ENCODE measurements at places on chromosomes 3 and 15.
A peak's percentile ranks its signal among the peaks of the same experiment; 100 is the strongest.

DNA sequence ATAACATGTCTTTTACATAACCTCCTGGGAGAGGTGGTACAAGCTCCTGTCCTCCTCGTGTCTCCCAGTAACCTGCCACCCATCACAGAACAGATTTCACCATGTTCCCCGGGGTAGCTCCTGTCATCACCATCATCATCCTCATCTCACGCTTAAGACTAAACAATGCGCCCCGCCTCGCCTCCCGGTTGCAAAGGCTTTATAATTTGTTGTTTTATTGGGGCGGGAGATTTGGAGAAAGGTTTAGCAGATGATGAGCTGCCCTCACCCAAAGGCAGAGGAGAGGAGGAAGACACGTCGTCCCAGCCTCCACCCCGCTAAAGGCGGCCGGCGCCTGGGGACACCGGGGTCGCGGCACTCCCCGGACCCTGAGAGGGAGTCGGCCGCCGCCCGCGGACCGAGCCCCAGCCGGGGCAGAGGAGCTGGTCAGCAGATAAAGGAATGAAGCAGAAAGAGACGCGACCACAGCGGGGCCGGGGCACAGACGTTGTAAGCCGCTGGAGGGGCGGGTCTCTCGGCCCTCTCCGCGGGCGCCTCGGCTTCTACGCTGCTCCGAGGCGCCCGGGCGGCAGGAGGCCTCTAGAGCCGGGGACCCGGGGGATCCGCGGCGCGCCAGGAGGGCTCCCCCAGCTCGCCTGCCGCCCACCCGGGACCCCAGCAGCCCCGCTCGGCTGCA lies 589 bp downstream of the HERC1 start:
- DNase-seq: peak; percentile 24

DNA sequence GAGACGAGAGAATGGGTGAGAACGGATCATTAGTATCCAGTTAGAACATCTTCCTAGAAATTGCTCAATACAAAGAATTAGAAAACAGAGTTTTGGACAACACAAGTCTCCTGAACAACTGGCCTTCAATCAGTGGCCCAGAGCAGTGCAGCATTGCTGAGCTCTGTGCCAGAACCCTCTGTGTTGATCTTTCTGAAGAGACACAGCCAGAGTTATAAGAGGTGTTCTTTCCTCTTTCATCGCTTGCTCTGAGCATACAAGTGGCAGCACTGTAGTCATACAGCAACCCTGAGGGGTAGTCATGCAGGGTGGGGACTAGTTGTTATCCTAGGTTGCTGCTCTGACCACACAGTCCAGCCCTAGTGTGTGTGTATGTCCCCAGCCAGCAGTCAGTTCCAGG lies 4.0 kb downstream of the KNSTRN start:
- DNase-seq: no peak

GRCh38 chr3:131326307-131326706 lies 55.3 kb upstream of the NUDT16 start:
- DNase-seq: no peak

DNA sequence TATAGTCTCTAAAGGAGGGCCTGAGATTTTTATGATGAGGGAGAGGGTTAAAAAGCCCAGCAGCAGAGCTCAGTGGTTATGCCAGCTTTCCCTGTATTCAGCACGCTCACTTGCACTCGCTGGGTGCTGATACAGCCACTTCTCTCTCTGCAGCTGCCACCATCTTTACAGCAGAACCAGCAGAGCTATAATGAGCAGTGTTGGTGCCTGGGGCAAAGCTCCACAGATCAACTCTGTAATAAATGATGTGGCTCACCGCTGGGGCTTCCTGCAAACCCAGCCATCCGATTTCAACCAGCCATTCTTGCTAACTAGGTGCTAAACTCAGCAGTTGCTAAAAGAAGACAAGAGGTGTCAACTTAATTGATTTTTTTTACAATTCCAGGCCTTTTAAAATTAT lies 48.0 kb downstream of the ARNT2 start:
- no peak for DNase-seq

GRCh38 chr3:39460677-39461076 lies 6.8 kb upstream of the MOBP start:
- DNase-seq: no peak

DNA sequence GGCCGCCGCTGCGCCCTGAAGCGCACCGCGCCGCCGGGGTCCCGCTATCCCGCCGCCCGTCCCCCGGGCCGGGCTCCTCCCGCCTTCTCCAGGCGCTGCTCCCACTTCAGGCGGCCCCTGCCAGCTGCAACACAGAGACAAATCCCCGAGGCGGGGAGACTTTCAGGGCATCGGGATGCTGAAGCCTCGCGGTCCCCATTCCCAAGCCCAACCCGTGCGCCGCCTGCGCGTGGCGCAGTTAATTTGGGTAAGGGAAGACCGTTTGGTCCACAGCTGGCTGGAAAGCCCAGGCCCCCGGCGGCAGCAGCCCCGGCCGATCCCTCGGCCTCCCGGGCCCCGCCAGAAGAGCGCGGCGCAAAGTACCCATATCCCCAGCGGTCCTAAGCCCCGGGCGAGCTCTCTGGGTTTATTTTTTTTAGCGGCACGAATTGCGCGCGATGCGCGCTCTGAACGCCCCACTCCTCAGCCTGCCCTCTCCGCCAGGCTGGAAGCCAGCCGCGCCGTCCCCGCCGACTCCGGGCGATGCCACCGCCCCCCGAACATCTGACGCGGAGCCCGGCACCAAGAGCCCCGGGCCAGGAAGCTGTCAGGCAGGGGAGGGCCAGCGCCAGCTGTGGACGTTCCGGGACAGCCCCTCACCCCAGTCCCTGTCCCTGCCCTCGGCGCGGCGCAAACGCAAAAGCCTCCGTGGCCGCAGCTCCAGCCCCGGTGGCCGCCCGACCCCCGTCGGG lies 517 bp downstream of the FBN1 start:
- no peak for DNase-seq

- no peak for DNase-seq
Observed at GRCh38 chr3:185046164-185046515, 106.7 kb downstream of the C3orf70 start.

All from stimulated activated CD4-positive, alpha-beta T cell treated with anti-CD3 and anti-CD28 coated beads, Interleukin-12 subunit alpha, Interleukin-12 subunit beta, amount 100 ng/mL, for 4 hours (primary cell).